Brain microvascular endothelial cell (primary cell): ENCODE measurements at places on chromosomes 4 and X.
A peak's percentile ranks its signal among the peaks of the same experiment; 100 is the strongest.

GRCh38 chrX:4240541-4241194 lies 527.2 kb upstream of the PRKX start:
- no peak for DNase-seq

GRCh38 chr4:162682651-162683050 lies 484.0 kb downstream of the NAF1 start:
- peak; percentile 56 for DNase-seq

GRCh38 chr4:186020793-186021407 lies 48.1 kb upstream of the TLR3 start:
- peak; percentile 55 for DNase-seq

DNA sequence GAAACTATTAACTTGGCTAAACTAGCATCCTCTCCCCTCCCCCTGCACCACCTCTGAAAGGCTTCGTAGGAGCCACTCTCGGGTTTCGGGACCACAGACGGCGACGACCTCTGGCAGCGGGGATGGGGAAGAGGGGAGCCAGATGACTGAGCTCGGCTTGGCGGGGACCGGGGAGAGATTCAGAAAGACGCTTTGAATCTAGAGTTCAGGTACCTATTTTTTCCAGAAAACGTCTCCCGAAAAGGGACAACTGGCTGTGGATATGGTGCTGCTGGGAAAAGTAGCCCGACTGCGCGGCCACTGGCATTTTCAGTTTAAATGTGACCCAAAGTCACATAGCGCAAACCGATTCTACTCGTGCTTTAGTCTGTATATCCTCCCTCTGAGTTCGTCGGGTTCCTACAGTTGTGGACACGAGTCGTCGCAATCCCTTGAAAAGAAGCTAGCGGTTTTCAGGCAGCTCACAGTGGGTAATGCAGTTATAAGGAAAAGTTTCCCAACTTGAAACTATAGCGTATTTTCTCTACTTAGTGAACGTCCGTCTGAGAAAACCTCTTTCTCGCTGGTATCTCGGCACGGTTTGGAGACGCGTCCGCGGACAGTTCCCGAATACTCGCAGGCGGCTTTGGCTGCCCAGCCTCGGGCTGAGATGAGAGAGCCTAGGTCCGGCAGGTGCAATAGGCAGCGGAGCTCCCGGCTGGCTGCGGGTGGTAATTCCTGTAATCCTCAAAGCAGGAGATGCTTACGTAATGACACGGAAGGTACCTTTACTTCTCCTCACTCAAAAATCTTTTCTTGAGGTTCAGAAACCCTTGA lies 1.3 kb downstream of the PARM1 start:
- peak; percentile 34 for DNase-seq

DNA sequence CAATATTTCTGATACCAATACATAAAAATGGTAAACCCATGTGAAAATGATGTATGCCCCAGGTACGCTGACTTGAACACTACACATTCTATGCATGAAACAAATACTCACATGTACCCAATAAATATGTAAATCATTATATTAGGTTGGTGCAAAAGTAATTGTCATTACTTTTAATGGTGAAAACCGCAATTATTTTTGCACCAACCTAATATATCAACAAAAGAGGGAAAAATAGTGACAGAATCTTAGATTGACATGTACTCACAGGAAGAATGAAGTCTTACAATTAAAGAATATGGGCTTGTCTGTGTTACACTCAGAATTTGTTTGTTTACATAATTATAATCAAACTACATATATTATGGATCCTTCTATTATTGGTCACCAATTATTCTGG lies 82.3 kb downstream of the GLRA3 start:
- DNase-seq: no peak

- peak; percentile 18 for DNase-seq
These were observed at the start of gene ABCG2 for GRCh38 chr4:88158489-88159228. Gene ABCG2, minus strand, starts transcription at chr4:88158639. Its CDS starts 18,644 bp downstream, at chr4:88139995.

GRCh38 chrX:72110876-72111708 lies 20.6 kb downstream of the RTL5 start:
- no peak for DNase-seq

GRCh38 chr4:93467484-93468155 lies 360.9 kb upstream of the ATOH1 start:
- no peak for DNase-seq

DNA sequence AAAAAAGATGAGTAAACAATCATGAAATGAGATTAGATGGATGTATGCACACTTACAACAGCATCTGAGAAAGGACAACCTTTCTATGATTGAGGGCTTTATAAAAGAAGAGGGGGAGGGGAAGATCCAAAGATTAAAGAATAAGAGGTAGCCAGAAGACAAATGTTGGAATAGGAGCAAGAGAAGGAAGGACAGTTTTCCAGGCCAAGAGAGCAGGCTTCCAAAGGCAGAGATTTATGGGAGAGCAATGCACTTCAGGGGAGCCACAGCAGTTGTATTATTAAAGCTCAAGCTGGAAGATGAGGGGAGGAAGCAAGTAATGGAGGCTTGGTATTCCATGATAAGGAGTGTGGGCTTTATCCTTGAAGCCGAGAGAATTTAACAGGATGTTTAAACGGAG lies 110.3 kb upstream of the PTPN13 start:
- DNase-seq: no peak

GRCh38 chr4:30256116-30256832 lies 463.9 kb upstream of the PCDH7 start:
- no peak for DNase-seq

DNA sequence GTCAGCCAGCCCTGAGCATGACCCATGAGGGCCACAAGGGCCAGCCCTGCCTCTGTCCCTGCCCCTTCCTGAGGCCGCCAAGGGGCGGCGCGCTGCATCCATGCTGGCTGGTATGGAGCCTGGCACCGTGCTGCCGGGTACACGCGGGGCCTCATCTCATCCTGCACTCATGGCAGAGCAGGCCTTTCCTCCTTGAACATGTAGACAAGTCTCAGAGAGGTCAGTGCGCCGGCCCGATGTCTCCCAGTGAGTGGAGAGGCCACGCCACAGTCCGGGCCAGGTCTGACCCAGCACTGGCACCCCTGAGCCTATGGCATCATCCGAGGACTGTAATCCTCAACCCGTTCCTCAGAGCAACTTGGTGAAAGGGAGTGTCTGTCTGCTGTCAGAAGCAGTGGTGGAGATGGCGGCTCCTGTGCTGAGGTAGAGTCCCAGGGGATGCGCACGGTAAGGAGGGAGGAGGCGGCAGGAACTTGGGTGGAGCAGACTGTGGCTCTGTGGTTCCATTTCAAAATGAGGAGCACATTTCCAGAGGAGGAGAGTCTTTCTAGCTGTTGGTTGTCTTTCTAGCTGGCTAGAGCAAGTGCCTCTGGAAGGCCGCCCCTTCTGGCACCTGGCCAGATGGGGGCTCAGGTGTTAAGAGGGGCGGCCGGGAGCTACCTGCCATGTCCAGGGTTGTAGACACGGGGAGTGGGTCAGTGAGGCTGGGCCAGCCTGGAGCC lies 32.8 kb downstream of the TRMT44 start:
- DNase-seq: no peak

- no peak for DNase-seq
These were observed 56.8 kb downstream of the RBPJ start for GRCh38 chr4:26377328-26378311.

DNA sequence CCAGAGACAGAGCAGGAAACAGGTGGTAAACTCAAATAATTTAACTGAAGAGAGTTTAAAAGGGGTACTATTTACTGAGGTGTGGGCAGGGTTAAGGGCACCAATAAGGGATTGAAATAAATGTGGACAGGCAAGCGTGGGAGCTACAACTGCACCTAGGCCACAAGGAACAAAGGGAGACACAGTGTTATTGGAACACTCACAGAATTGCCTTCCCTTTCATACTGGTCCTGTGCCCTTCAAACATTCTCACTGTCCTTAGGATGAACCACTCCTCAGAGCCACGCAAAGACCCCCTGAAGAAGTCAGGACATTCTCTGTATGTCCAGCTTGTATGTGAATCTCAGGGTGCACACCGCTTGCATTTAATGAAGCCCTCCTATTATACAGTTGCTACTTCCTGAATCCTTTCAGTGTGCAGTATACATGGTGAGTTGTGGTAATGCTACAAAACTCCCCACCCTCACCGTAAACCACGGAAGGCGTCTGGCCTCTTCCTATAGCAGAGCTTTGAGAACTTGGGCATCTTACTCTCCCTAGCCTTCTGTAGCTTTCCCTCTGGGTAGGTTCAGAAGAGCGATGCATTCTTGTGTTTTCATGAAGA lies 9.6 kb upstream of the MRPL1 start:
- DNase-seq: no peak

DNA sequence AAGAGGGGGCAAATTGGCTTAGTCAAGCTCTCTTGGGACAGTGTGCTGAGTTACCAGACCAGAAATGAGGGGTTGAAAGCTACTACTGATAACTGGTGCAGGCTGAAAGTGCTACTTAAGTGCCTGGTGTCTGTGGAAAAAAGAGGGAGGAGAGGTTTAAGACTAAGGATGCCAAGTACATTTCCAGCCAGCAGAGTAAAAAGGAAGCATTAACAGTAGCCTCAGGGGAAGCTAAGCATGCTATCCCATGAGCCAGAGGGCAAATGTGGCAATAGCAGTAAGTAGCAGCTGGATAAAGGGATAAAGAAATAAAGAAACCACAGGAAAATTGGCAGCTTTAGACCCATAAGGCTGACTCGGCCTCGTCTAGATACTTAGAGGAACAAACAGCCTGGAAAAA lies 196.3 kb upstream of the MAB21L2 start:
- DNase-seq: peak; percentile 77

DNA sequence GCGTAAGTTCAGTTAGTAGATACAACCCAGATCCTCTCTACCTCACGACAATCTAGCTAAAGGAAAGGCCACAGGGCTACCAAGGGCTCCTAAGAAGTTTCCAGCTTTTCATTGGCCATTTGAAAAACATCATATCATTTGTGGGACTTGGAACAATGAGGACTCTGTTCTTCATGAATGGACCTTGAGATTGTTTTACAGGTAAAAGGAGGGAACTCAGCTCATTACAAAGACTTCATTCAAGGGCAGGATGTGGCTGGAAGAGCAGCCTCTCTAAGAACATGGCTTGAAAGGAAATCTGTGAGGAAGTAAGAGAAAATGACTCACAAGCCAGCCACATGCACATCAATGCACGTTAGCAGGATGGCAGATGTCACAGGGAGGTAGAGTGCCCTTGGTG lies 105.9 kb upstream of the SLC7A11 start:
- DNase-seq: no peak

- DNase-seq: no peak
These were observed 74.9 kb downstream of the NYX start for GRCh38 chrX:41522081-41522480.

- peak; percentile 91 for DNase-seq
These were observed 125.5 kb downstream of the C4orf51 start for GRCh38 chr4:145805490-145805889.

DNA sequence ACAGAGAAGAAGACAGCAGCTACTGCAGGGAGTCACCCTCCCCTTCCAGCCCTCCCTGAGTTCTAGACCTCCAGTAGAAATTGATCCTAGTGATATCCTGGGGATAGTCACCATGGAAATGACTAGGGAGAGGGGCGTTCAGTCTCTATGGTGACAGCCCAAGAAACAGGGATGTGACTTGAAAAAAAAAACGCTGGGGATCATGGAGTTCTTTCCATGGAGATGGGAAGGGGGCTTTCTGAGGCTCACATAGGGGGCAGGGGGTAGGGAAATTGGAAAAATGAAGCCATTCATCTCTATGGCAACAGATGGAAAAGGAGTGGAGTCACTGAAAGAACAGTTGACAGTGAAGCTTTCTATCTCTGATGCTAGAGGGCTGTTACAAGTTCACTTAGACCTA lies 28.0 kb upstream of the IGBP1 start:
- DNase-seq: no peak

- DNase-seq: no peak
These were observed 17.2 kb downstream of the GPR174 start for GRCh38 chrX:79161655-79162054.

GRCh38 chr4:86089781-86090323 lies 270.0 kb downstream of the MAPK10 start:
- no peak for DNase-seq

- DNase-seq: peak; percentile 18
These were observed 40.8 kb downstream of the CLCN4 start for GRCh38 chrX:10197279-10198210.

GRCh38 chr4:132396636-132397035 lies 752.5 kb upstream of the PCDH10 start:
- DNase-seq: peak; percentile 1

DNA sequence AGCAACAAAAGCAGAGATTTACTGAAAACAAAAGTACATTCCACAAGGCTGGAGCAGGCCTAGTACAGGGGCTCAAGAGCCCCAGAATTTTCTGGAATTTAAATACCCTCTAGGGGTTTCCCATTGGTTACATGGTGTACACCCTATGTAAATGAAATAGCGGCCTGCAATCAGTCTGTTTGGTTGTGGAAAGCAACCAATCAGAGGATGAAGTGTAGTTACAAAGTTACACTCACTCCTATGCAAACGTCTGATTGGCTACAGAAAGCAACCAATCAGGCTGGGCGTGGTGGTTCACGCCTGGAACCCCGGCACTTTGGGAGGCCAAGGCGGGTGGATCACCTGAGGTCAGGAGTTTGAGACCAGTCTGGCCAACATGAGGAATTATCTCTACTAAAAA lies 13.8 kb upstream of the TXLNG start:
- no peak for DNase-seq
